ENCODE measurements at places on chromosomes 1 and 21.
A peak's percentile ranks its signal among the peaks of the same experiment; 100 is the strongest.

DNA sequence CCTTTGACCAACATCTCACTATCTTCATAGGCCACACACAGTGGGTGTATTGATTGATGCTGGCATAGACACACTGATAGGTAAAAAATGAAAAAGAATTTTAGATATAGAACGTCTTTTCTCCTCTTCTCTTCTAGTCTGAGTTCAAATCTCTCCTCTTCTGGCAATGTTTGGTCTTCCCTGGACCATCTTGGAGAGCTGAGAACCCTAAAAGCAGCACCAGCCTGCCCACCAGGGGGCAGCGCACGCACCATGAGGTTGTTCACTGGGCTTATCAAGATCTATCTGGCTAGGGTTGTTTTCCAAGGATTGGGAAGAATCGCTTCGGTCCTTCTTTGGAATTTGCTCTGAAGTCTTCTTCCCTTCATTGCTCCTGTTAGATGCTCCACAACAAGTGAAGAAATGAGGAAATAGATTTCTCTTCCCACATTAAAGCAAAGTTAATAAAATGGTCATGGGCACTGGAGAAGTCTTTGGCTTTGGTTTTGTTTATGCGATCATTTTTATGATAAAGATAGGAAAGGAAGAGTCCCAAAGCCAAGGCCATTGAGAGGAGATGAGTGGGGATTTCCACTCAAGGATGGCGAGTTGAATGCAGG is 104.0 kb upstream of the OLIG2 start:
- peak; percentile 55 for DNase-seq

DNA sequence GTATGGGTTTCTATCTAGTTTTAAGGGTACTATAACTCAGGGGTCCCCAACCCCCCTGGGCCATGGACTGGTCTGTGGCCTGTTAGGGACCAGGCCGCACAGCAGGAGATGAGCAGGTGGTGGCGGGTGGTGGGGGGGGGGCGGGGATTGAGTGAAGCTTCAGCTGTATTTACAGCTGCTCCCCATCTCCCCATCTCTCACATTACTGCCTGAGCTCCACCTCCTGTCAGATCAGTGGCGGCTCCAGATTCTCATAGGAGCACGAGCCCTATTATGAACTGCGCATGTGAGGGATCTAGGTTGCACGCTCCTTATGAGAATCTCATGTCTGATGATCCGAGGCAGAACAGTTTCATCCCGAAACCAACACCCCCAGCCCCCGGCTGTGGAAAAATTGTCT is 95.1 kb upstream of the SLC45A1 start:
- DNase-seq = no peak

DNA sequence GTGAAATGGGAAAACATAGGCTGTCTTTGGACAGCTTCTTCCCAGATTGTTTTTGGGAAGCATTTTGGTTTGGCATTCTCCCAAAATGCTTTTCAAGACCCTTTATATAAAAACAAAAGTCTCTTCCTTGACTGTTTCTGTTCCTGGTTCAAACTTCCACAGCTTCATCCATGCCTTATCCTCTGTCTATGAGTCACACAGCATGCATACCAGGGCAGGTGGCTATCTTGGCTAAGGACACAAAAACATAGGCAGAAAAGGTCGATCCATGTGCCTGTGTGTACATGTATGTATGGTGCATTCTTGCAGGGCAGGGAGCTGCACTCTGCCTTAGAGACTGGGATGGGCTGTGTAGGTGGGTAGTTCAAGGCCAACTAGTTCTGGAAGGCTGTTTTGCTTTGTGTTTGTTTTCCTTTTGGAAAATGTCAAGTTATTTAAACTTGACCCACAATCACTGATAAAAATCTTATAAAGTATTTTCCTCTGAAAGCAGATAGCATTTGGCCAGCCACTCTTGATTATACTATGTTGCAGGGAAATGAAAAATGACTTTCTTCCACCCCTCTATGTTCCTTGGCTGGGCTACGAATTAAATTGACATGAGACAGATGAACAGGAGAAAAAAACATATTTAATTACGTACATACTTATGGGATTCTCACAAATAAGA is 437.0 kb downstream of the SIPA1L2 start:
- DNase-seq = no peak

GRCh38 chr1:41888756-41889155 is 30.0 kb downstream of the HIVEP3 start:
- DNase-seq = no peak

GRCh38 chr21:41593051-41593759 is 85.2 kb upstream of the TMPRSS2 start:
- DNase-seq = no peak

- no peak for DNase-seq
Observed at GRCh38 chr1:174841747-174842146, 158.0 kb upstream of the CACYBP start.

DNA sequence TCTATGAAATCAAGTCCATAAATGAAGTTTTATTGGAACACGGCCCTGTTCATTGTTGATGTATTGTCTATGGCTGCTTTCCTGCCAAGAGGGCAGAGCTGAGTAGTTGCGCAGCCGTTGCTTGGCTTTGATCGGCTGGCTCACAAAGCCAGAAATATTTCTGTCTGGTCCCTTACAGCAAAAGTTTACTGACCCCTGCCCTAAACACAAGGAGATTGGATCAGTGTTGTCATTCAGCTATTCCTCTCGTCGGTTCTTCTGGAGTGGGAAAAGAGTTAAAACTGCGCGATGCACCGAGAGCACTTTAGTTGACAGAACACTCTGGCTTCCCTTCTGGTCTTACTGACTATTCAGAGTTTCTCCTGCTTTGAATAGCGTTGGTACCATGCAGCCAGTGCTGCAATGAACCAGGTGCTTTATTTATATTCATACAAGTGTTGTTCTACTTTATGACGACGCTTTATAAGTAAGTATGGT is 868 bp downstream of the ZBTB40 start:
- DNase-seq = peak; percentile 64

DNA sequence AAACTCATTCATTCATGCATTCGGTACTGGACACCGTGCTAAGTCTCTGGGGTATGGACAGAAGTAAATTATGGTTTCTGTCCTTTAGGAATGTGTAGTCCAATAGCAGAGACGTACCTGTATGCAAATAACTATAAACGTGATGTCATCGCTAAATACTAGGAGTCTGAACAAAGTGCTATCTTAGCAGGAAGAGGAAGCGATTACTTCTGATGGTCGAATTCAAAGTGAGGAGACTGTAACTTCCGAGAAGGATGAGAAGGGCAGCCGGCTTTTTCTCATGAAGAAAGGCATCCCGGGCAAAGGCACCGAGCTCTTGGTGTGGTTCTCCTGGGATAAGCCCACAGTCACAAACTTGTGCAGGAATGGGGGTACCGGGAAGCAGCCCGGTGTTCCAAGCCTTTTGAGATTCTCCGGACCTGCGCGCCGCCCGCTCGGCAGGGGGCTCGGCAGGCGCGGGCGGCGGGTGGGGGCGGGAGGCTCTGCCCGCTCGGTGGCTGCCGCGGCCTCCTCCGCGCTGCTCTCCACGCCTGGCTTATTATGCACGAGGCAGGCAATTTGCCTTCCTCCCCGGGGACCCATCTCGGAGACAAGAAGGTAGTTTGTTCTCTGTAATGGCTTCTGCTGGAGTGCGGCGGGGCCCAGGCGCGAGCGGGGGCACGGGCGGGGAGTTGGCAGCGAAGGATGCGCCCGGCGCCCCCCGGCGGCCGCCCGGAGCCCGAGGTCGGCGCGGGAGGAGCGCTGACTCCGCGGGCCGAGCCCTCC is 67.5 kb upstream of the CD1D start:
- peak; percentile 77 for DNase-seq

- DNase-seq = no peak
Observed at GRCh38 chr1:21174230-21174629, 2.5 kb downstream of the EIF4G3 start.

DNA sequence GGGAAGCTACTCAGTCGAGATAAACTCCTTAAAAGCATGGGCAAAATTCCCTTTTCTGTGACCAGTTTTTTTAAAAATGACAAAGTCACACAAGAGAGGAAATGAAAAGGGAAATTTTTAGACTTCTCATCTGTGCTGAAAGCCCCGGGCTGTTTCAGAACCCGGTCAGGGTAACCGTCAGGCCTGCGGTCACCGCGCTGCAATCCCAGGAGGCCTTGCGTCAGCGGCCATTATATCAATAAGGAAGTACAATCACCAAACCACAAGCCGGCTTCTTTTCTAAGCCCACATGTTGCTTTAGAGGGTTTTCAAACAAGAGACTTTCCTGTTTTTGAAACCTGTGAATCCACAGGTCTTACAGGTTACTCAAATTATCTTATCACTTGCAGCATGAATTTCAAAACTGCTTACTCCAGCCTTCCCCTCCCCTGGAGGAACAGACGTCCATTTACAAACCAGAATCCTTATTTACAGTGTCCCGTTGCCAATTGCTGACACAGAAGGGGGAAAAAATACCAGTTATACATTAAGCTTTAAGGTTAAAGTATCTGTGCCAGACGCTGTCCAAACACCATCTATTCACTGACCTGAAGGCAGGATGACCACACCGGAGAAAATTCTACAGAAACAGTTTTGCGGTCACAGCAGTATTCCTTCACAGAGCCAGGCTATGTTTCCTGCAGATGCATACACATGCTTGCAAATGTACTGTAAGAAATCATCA is 165.3 kb downstream of the TOMM20 start:
- no peak for DNase-seq

- DNase-seq = peak; percentile 62
Observed at GRCh38 chr1:4172644-4173599, 272.9 kb upstream of the C1orf174 start.

- DNase-seq = no peak
Observed at GRCh38 chr1:150574260-150575071, 4.9 kb downstream of the MCL1 start.

DNA sequence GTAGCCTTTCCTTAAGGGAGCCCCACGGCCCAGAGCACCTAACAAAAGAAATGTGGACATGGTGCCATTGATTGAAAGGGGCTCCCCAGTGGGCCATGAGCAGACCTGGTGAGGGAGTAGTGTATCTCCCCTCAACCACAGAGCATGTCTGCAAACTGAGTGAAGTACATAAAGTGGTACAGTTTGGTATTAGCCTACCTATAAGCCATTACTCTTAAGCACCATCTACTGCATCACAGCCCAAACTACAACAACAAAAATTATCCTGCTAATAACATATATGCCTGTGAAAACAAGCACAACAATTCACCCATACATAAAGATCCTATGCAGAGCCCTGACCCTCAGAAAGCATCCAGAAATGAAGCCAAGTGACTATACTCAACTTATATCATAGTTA is 407.8 kb downstream of the PTPRC start:
- no peak for DNase-seq

DNA sequence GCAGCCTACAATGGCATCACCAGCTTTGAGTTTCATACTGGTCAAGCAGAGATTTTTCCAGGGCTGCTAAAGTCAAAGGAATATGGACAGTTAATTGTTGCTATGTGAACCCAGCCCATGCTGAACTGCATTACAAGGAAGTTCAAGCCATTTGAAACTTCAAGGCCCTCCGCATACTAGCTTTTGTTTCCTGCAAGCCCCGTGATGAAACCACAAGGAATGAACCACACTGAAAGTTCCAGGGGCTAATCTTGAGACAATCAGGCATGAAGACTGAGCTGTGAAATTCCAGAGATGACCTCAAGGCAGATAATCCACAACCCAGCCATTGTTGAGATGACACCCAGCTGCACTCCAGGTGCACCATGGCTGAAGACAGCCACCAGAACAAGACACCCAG is 180.8 kb downstream of the C1orf21 start:
- peak; percentile 50 for DNase-seq

DNA sequence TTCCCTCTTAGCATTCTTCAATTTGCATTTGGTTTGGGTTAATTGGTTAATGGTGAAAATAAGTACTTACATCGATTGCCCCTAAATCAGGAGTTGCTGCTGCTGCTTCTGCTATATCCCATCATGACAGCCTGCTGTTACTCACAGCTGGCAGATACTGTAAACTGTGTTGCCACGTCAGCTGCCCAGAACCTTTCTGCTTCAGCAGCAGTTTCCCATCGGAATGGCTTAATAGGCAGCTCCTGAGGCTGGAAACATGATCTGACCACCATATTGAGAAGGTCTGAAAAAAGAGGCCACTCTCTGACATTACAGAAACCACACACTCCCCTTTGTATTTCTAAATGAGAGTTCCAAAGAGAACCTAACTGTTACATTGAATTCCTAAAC is 14.3 kb upstream of the SEC16B start:
- peak; percentile 71 for DNase-seq

DNA sequence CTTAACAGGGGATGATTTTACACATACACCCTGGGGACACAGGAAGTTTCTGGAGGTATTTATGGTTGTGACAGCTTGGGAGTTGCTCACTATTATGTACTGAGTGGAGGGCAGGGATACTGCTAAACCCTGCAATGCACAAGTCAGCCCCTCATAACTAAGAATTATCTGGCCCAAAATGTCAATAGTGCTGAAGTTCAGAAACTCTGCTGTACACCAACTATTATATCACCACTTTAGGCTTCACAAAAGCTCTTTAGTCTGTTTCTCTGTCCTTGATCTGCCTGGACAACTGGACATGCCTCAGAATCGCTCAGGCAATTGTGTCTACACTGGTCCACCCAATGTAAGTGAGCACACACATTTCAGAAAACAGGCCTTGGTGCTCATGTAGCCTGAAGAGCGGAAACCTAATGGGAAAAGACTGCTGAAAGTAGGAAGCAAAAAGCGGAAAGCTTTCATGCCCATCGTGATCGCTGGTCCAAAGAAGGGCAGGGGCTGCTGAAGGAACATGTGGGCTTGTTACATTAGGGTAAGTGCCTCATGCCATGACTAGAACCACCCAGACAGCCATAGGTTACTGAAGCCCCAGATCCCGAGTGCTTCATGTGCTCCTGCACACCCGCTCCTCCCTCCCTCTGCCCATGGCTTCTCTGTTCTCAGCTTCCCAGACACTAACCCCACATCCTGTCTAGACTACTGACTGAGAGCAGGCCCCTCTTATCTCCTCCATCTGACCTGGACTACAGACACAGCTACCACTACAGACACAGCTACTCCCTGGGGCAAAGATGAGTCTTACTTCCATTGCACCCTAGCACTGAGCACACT is 73.5 kb downstream of the LRIG2 start:
- DNase-seq = peak; percentile 87

GRCh38 chr1:17798011-17798410 is 42.9 kb downstream of the ACTL8 start:
- DNase-seq = no peak

- DNase-seq = no peak
Observed at GRCh38 chr1:73472810-73473209, 725.2 kb downstream of the LRRIQ3 start.

GRCh38 chr1:167342846-167343245 is 122.2 kb downstream of the POU2F1 start:
- DNase-seq = no peak

- no peak for DNase-seq
Observed at GRCh38 chr1:40794974-40795715, 11.6 kb downstream of the KCNQ4 start.

DNA sequence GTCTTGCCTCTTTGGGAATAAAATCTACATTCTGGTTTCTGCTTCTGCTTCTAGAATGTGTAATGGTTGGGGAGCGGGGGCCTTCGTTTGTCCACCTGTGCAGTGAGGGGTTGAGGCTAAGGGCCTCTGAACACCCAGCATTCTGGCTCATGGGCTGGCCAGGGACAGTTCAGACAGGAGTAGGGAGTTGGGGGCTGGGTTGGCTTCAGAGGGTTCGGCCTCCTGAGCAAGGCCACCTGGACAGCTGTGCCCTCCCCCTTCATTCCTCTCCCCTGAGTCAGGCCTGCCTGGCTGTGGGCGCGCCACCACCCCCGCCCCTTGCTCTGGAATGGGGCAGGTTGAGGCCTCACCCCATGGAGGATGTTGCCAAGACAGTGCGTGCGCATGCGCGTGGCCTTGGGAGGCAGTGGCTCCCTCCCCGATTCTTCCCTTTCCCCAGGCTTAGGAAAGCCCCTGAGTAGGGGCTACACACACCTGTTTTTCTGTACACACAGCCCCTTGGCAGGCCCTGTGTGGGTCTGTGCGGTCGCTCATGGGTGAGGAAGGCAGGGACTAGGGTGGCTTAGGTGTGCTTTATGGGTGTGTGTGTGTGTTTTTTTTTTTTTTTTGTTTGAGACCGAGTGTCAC is 57.0 kb downstream of the YARS1 start:
- DNase-seq = peak; percentile 96
